ENCODE measurements at places on chromosomes 1 and 21.

DNA sequence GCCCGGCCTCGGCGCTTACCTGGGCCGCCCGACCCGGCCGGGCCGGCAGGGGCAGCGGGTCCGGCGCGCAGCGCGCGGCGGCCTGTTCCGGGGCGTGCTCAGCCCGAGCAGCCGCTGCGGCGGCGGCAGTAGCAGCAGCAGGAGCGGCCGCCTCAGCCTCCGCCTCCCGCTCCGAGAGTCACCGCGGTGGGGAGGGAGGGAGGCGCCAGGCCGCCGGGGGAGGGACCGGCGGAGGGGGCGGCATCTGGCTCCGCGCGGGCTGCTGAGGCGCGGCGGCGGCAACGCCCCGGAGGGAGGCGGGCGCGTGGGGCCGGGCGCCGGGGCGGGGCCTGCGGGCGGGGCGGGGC is at the start of gene CTNNBIP1:
Gene CTNNBIP1, minus strand, starts transcription at position 194 of the 347 bp plus-strand sequence. CDS start 38,205 bp downstream, outside the sequence.
- DNase-seq = no peak

DNA sequence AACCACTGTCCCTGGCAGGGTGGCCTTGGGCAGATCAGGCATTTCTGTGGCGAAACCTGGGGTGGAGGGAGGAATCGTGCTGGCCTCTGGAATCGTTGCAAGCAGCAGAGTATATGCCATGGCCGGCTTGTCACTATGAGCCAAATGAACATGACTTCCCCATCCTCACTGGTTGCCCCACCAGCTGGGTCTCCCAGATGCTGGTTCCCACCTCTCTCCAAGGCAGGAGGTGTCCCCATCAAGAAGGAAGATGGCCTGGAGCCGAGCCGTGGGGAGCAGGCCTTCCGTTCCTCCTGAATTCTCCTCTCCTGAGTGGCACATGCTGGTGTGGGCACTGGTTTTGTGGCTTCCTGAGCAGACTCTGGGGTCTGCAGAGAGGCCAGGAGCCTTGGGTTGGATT is 60.2 kb upstream of the ACTRT2 start:
- DNase-seq = no peak

- DNase-seq = no peak
Measured at GRCh38 chr1:228289996-228290881, 82.4 kb downstream of the OBSCN start.

- no peak for DNase-seq
Measured at GRCh38 chr1:201876148-201876818, 12.4 kb upstream of the SHISA4 start.

GRCh38 chr1:20373764-20374163 is 83.1 kb downstream of the VWA5B1 start:
- no peak for DNase-seq

- DNase-seq = no peak
Measured at GRCh38 chr1:7264101-7264500, 478.8 kb downstream of the CAMTA1 start.

DNA sequence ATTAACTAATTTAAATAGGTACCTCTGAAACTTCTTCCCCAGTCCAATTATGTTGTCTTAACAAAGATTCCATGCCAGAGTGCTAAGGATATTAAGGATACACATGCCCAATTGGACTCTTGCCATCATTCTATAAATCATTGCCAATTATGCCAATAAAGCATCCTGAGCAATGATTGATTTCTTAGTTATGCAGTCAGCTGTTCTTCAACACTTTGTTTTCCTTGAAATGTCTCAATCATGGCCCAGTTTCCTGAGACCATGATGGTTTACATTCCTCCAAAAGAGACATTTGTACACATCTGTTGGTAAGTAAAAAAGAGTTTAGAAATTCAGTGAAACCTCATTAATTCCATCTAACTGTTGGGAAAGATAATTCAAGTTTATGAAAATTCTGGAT is 180.4 kb upstream of the PKN2 start:
- DNase-seq = no peak

DNA sequence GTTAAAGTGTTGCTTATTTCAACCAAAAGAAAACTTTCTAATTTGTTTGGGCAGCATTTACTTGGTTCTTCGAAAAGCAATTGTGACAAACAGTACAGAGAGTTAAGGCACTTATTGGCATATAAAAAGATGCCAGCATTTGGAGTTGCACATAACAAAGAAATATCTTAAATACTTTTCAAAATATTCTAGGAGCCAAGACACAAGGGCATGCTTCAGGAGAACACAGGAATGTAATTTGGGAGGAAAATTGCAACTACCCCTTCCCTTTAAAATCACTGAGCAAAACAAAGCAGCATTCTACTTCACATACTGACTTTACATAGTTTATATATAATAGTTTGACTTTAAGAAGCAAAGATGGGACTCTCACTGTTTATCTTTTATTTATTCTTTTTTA is 4.6 kb upstream of the TIE1 start:
- DNase-seq = no peak

GRCh38 chr1:222334026-222334680 is 213.8 kb downstream of the HHIPL2 start:
- DNase-seq = no peak

DNA sequence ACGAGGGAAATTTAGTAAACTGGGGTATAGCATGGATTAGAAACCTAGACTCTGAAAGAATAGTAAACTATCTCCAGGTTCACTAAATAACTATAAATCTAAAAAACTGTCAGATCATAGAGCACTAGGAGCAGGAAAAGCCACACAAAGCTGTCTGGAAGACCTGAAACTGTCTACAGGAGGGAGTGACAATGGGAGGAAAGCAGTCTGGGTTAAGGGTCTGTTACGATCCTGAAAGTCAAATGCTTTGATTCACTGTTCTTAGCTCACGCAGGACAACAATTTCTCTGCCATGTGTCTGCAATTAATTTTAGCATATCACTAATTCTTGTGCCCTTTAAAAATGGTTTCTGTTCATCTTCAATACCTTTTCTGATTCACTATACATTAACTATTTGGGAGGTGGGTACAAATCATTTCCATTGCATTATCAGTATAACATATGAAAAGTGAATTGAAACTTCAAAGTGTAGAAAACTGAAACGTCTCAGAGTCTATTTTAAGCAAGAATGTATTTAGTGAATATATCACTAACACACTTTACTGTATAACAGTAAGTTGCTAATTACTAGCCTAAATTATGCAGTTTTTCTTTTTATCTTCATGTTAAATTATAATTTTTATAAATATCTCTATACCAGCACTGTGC is 18.4 kb downstream of the CEP170 start:
- no peak for DNase-seq

GRCh38 chr1:91759076-91759475 is 126.9 kb downstream of the TGFBR3 start:
- no peak for DNase-seq

- no peak for DNase-seq
Measured at GRCh38 chr1:95118067-95118499, 928 bp downstream of the TLCD4 start.

- no peak for DNase-seq
Measured at GRCh38 chr1:8639148-8639547, 178.3 kb downstream of the RERE start.

DNA sequence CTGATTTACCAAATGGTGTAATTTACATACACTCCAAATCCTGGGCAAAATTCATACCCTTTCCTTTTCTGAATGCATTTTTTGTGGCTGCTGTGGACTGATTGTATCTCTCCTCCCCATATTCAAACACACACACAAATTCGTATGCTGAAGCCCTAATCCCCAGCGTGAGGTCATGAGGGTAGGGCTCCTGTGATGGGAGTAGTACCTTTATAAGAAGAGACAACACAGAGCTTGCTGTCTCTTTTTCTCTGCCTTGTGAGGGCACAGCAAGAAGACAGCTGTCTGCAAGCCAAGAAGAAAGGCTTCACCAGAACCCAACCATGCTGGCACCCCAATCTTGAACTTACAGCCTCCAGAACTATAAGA is 24.4 kb downstream of the DUSP10 start:
- DNase-seq = no peak

DNA sequence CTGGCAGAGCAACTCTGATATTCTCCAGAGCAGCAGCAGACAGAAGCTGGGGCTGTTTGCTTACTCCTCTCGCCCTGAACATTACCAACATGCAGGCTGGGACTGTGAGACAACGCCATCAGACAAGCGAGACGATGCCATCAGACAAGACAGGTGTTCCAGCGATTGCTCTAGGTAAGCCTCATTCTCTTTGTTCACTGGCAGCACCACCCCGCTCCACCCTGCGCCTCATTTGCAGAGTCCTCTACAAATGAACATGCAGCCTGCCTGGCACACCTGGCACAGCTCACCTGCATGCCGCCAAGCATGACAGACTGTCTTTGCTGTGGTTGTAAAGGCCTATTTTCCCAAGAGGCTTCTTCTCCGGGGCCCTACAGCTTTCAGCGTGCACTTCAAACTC is 346.2 kb downstream of the SMYD3 start:
- no peak for DNase-seq

DNA sequence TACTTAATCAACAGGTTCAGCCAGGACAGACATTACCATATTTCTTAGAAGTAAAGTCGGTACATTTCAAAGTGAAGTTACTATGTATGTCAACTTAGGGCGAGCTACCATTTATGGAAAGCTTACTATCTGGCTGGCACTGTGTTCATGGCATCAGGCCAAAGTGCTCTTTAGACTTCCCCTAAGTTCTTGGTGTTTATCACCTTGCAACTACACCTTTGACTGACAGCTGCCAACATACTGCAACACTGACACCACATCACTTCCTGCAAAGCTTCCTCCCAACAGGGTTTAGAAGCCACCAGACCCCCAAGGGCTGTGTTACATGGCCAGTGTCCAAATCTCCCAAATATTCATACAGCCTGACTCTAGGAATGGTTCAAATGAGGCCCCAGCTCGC is 61.0 kb downstream of the TIAM1 start:
- DNase-seq = no peak

- peak; percentile 63 for DNase-seq
Measured at GRCh38 chr1:16167331-16168143, 11.7 kb upstream of the EPHA2 start.

GRCh38 chr1:97820470-97821188 is 100.2 kb downstream of the DPYD start:
- no peak for DNase-seq

DNA sequence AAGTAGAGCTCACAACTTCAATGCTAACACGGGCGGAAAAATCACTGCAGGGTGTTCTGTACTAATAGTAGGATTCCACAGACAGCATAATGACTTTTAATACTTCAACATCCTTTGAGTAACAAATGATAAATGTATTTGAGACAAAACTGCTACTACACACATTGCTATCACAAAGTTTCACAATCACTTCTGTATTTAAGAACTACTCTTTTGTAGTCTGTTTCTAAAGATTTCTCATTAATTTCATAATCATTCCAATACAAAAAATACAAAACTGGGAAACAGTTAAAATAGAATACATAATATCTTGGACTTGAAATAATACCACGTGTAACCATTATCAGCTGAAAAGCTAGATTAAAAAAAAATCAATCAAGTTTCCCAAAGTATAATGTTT is 2.7 kb downstream of the HMGN1 start:
- DNase-seq = no peak

- DNase-seq = no peak
Measured at GRCh38 chr1:44170281-44170823, 28.9 kb upstream of the KLF18 start.

- DNase-seq = no peak
Measured at GRCh38 chr21:26637201-26637745, 64.2 kb upstream of the CYYR1 start.

- DNase-seq = no peak
Measured at GRCh38 chr1:235992346-235992745, 72.5 kb downstream of the NID1 start.

DNA sequence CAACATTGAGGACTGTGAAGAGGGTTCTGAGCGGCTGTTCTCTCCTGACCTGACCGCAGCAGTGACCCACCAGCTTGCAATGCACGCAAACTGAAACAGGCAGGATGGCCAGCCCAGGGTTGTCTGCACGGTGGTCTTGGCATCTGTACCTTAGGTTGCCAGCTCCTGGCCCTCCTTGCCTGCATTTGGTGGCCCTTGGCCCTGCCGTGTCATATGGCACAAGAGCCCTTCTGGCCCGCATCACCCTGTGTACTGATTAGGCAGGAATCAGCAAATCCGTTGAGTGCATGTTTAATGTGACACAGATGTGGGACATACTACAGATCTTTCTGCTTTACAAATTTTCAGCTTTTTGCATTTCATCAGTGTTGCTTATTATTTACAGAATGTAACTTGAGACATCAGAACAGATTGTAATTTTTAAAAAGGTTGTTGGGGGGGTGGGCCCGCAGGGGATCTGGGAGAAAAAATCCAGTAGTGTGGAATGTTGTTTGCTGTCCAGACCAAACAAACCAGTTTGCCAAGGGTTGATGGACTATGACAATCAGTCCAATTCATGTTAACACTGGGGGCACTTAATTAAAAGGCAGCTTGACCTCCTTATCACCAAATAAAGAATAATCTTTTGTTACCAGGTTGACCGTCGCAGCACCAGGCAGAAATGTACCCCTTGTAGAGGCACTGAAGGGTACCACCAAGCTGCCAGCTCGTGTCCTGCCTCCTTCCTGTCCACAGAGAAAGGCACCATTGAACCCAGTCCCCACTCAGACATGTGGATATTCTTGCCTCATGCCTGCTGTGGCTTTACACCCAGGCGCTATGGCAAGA is 132.6 kb downstream of the DHRS3 start:
- DNase-seq = no peak

DNA sequence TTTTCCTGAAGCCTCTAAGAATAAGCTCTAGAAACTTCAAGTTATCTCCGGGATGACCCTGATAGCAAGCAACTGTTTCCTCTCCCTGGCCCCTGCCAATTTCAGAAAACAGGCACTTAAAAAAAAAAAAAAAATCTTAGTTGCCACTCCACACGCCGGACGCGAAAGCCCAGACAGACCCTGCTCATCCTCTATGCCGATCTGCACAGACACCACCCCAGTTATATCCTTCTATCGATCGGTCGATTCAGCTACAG is 1.7 kb downstream of the ANP32E start:
- no peak for DNase-seq

DNA sequence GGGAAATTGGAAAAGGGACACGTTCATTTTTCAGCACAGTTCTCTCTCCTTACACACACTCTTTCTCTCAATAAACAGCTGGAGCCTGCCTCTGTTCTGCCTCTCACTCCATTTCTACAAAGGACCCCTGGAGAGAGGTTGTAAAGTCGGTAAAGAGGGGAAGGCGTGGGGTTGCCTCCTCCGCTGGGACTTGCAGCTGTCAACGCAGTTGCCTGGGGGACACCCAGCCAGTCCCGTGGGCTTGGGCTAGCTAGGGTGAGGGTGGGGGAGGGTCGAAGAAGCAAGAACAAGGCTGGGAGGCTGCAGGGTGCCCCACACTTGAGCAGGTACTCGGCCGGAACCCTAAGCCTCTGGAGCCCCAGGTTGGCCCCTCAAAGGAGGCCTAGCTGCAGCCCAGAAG is 27.6 kb downstream of the C1orf216 start:
- no peak for DNase-seq

DNA sequence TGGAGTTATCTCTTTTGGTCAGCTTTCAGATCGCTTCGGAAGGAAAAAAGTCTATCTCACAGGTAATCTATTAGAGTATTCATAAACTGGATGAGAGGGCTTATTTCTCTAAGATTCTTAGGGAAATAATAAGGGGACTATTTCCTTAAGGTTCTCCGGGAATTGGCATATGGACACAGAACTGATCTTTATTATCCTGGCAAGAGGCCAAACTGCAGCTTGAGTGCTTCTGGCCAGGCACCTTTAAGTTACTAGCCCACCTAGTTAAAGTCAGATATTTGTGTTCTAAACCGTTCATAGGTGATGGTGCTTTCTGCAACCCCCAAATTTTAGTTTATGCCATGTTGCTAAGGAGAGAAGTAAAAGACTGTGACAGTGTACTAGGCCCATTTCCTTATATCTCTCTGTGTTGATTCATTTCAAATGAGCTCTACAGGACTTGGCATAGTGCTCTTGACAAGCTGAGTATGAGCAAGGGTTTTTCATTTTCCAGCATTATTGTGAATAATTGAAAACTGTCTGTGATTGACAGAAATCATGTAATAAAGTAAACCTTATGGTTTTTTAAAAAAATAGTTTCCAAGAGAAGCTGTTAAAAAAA is 43.4 kb downstream of the SLC22A15 start:
- no peak for DNase-seq

All from activated naive CD8-positive, alpha-beta T cell treated with anti-CD3 and anti-CD28 coated beads, Interleukin-2, amount 50 U/mL, for 24 hours (primary cell).